COR-L47 (cell line): ENCODE measurements at places on chromosomes 7 and 10.

- no peak for DNase-seq
These were observed 11.6 kb downstream of the MICALL2 start for GRCh38 chr7:1447551-1448244.

- DNase-seq, result no peak
These were observed 249.3 kb upstream of the KCND2 start for GRCh38 chr7:120023494-120024167.

DNA sequence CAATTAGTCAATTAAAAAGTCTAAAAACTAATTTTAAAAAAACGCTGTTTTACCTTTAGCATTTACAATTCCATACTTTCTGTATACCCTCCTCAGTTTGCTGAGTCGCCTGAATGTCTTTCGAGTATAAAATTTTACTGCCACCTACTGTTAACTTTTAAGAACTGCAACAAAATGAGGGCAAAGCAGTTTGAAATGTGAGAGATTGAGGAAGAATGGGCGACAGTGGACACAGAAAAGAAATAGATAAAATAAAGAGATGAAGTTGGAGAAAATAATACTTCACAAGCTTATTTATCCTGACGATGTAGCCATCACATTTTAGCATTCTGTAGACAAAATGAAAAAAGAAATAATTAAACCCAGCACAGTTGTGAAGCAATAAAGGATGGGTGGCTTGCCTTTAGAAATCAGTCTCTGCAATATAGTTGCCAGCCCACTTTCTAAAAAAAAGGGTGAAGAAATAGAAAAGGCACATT lies 110.8 kb upstream of the PTN start:
- peak; percentile 28 for DNase-seq

GRCh38 chr10:52952391-52953055 lies 179.9 kb upstream of the MBL2 start:
- DNase-seq, result no peak

GRCh38 chr7:28490831-28491230 lies 78.5 kb downstream of the CREB5 start:
- no peak for DNase-seq

DNA sequence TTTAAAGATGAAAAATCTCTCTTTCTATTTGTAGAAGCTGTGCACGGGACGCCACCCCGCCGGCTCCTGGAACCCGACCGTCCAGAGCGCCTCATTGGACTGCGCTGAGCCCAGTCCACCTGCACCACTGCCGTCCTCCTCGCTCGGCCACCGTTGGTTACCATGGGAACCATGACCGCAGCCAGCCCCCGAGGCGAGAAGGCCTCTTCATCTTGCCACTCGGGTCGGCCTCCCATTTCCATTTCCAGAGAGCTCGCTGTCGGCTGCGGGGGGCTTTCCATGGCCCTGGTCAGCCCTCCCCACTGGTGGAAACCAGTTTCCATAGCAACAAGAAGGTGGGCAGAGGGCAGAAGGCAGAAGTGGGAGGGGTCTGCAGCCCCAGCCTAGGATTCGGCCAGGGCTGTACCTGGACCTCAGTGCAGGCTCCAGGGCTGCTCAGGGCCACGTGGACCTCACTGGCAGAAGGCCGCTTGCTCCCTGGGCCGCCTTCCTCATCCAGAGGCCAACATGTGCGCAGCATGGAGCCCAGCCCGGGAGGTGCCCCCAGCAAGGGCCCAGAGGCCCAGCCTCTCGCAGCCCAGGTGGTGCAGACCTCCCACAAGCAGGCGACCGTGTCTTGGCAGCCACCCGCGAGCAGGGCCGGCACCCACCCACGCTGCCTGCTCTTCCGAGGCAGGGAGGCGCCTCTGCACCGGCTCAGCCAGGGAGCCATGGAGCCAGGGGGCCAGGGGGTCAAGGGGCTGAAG lies 283.5 kb upstream of the PPP2R2D start:
- DNase-seq, result no peak

GRCh38 chr7:38321515-38321944 lies 48.1 kb upstream of the TARP start:
- no peak for DNase-seq

- DNase-seq, result no peak
These were observed 122.3 kb downstream of the IMMP2L start for GRCh38 chr7:111439977-111440376.

GRCh38 chr10:124544711-124545110 lies 83.1 kb downstream of the LHPP start:
- DNase-seq, result no peak

DNA sequence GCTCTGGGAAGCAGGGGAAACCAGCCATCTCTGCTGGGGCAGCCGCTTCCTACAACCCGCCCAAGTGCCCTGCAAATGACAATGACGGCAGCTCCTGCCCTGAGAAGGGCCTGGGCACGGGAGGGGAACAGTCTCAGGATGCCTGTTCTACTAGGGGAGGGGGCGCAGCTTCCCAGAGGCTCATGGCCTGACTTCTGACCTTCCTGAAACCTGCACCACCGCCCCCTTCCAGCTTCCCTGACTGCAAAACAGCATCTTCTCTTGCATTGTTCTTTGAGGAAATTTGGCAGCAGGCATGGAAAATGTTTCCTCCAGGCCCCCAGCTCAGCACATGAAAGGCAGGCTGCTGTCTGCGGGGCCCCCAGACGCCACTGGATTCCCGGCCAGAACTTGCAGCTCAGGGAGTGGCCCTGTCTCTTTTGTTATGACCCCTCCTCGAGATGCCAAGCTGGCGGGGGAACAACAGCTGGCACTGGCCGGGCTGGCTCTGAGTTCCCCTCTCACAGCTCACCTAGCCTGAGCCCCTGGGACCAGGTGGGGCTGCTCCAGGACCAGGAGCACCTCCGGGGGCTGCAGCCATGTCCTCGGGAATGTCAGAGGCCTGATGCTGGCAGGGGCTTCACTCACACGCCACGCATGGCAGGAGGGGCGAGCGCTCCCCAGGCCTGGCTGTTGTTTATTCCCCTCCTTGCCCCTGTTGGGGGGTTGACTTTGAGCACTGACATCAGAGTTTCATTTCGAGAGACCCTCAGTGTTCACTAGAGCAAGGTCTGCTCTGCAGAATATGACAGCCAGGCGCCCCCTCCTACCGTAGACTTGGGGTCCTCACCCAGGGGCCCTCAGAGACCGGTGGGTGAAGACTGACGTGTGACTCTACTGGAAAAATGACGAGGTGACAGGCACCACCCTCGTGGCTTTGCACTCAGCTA lies 62.7 kb downstream of the CALML3 start:
- DNase-seq, result peak; percentile 51

DNA sequence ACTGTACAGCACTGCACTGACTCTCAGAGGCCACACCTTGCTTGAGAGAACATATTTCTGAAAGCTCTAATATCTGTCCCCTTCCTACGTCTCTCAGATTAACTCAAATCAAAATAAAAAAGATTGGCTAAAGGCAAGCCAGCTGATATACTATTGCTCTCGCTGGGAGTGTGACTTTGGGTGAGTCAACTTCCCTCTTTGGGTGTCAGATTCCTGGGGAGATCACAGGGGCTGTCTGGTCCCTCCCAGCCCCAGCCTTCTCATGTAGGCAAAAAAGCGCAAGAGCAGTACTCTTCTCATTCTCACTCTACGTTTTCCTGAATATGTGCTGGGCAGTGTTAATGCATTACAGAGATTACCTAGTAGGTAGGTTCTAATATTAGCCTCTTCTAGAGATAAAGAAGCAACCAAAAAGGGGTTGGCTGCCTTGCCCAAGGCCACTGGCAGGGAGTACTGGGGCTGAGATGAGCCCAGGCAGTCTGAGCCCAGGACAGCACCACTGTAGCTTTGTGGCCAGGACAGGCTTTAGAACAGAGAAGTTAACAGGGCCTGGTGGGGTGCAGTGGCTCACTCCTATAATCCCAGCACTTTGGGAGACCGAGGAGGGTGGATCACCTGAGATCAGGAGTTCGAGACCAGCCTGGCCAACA lies 9.1 kb upstream of the DENND2A start:
- DNase-seq, result no peak

- DNase-seq, result no peak
These were observed 207.1 kb upstream of the FERD3L start for GRCh38 chr7:19352305-19352695.

GRCh38 chr7:100865938-100866728 lies 1.1 kb upstream of the TRIP6 start:
- peak; percentile 41 for DNase-seq
